ENCODE measurements at places on chromosomes 6 and 20. TPM values are rescaled to one million over a fixed set of nuclear protein-coding genes. Genes with fewer than 3 reads are reported as not detected.

The ZBP1 gene
- 0.11 TPM for total RNA-seq

DNA sequence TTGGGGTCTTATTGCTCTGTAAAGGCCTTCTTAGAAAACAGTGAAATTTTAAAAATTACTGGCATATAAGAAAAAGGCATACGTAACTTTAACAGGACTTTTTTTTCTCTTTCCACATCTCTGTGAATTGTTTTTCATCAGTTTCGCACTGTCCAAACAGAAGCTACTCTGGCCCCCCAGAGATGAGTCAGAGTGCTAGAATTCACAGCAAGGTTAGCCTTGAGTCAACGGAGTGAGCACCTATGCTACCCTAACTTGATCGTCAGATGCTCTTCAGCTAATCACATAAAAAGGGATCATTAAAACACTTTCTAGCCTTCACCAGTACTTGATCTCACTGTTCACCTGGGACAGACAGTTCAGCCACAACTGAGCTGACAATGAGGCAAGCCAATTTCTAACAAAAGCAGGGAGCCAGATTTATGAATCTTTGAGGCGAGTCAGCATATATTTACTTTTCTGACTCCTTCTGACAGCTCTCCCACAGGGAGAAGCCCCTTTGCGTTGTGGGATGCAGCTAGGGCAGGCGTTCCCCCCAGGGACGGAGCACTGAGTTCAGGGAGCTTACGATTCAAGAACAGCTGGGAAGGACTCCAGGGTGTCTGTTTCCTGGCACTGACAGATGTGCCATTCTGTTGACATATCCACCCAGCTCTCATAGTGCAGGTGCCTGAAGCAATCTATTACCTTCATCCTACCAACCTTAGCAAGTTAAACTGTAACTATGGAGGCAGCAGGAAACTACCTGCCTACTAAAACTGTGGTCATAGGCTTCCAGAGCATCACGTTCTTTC lies 46.4 kb upstream of the SPDEF start:
- DNase-seq, result no peak

The SCRT2 gene
- not detected for total RNA-seq

DNA sequence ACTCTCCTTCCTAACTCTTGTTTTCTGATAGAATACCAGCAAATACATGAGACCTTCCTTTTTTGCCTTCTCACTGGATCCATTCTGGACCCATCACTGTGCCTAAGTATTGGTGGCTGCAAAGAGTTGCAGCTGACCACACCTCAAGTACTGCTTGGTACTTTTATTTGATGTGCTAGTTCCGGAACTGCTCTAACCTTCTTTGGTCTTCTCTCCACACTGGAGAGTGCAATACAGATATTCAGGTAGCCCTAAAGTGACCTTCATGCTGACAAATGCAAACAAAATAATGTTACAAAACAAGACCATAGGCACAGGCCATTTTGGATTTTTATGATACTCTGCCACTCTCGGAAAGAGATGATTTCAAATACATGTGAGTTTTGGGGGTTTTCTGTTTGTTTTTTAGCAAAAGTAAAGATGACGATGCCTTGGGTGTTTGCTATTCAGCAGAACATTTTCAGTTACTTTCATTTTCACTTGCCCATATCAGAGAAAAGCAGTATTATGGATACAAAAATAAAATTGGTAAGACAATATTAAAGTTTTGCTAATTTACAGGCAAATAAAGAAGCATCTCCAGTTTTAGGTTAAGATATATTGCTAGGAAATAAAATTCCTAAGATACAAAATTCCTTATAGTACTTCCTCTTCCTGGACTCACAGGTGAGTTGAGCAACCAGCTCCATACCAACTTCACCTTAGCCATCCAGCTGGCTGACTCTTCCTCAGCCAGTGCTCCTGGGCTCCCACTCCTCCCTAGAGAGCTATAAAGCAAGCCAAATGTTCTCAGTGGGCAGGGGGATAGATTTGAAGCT lies 42.0 kb downstream of the PTPRK start:
- DNase-seq, result no peak

- no peak for DNase-seq
Observed at GRCh38 chr20:23565503-23566045, 2.7 kb downstream of the CST9L start.

DNA sequence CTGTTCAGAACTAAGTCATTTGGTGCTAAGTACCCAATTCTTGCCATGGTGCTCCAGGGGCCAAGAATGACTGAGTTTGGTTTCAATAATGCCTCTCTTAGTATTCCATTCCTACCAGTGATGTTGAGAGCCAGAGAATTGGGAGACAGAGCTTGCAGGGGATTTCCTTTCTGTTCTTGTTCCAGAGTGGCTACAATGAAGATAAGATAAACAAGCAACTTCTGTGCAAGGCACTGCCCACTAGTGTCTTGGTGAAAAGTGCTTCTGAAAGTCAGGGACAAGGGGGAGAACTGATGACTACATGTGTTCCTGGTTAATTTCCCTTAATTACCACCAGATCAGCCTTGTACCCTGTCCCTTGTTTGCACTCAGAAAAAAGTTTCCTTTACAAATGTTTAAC lies 421.6 kb downstream of the BCKDHB start:
- DNase-seq, result no peak

- DNase-seq, result no peak
Observed at GRCh38 chr6:139583420-139583819, 209.0 kb upstream of the CITED2 start.

- no peak for DNase-seq
Observed at GRCh38 chr6:163195721-163196691, 218.5 kb upstream of the QKI start.

The ZSCAN23 gene
- total RNA-seq, result 1.1 TPM

- no peak for DNase-seq
Observed at GRCh38 chr6:134950482-134950881, 581 bp upstream of the ALDH8A1 start.

GRCh38 chr6:79375635-79376337 lies 141.3 kb upstream of the HMGN3 start:
- DNase-seq, result no peak

DNA sequence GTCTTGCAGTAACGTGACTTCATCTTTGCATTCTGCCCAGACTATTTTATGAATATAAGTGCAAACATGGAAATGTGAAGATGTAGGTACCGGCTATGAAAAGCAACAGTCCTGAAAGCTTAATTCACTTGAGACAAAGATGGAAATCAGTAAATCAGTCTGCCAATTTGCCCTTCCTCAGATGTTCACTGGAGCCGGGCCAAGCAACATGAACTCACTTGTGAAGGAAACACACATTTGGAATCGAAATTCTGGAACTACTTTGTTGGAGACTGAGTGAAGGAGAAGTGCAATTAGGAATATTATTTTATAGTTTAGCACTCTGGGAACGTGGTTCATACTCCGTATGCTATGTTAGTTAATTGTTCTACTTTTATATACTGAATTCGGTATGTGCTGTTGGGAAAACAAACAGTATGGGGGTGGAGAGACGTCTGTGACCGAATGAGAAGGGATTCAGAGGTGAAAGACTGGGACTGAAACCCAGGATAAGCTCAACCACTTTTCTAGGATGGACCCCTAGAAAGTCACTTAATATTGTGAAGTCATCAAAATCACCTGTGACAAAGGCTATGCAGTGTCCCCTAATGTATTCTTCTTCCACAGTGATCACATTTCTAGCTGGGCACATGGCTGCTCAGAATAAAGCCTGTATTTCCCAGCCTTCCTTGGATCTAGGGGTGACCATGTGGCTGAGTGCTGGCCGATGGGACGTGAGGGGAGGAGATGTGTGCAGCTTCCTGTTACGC lies 95.5 kb downstream of the PREX1 start:
- DNase-seq, result no peak

- no peak for DNase-seq
Observed at GRCh38 chr20:37415118-37416085, 69.5 kb downstream of the SRC start.

All from activated CD8-positive, alpha-beta T cell treated with anti-CD3 and anti-CD28 coated beads for 36 hours (primary cell).